NCI-H1417 (cell line): ENCODE measurements at places on chromosomes 7 and 10.

- DNase-seq: no peak
Observed at GRCh38 chr10:30166929-30167328, 107.5 kb upstream of the JCAD start.

DNA sequence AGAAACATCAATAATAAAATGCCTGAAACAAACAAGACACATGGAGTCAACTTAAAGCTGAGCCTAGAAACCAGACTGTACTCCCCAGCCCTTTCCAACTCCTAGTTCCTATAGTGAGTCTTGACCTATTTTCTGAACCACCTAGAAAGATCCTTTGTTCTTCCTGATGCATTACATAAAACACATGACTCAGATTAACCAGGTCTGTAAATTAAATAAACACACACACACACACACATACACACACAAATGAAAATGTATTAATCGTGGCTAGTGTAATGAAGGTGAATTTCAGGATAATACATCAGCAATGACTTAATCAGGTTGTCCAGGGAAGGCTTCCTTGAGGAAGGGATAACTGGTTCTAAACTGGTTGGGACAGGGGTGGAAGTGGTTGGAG is 104.7 kb downstream of the ST8SIA6 start:
- no peak for DNase-seq

- no peak for DNase-seq
Observed at GRCh38 chr10:3858051-3858845, 73.2 kb upstream of the KLF6 start.

DNA sequence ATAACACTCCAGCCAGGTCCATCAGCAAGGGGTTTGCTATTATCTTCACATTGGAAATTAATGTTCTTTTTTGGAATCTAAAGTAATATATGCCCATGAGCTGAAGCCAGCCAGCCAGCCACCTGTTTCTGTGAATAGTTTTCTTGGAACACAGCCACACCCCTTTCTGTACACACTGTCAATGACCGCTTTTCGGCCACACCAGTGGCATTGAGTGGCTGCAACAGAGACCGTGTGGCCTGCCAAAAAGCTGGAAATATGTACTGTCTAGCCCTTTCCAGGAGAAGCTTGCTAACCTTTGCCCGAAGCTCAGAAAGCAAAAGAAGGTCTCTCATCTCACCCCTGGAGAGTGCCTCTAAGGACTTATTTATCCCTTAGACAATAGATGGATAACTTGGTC is 98.5 kb upstream of the NPS start:
- no peak for DNase-seq

DNA sequence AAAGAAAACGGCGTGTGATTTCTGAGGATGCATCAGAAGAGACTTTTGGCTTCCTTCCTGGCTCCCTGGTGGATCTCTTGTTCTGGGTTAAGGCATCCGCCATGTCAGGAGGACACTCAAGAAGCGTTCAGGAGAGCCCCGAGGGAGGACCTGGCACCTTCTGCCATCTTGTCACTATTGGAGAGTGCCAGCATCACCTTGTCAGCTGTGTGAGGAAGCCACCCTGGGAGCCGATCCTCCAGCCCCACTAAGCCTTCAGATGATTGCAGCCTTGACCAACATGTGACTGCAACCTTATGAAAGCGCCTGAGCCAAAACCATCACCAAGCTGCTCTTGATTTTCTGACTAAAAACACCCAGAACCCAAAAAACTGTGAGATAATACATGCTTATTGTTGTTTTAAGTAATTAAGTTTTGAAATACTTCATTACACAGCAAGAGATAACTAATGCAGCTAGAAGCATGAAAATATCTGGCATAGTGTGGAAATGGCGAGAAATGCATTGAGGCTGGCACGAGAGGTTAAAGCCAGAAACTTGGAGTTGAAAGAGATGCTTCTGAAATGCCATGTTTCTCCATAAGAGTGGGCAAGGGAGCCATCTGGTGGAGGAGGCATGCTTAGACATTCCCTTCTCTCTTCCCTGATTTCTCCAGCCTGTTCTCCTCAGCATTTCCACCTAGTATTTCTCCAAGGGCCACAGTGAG is 5.4 kb upstream of the ZFYVE27 start:
- peak; percentile 24 for DNase-seq

DNA sequence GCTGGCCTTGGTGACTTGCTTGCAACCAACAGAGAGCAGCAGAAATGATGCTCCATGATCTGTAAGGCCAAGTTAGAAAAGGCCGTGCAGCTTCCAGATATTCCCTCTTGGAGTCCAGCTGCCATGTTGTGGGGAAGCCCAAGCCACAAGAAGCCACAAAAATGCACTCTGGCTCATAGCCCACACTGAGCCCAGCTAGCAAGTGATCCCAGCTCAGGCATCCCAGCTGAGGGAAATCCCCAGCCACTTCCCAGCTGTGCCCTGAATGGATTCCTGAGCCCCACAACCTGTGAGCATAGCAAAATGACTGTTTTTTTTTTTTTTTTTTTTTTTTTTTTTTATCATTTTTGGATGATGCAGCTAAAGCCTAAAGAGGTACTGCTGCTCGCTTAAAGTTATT is 11.1 kb upstream of the SDK1 start:
- no peak for DNase-seq

DNA sequence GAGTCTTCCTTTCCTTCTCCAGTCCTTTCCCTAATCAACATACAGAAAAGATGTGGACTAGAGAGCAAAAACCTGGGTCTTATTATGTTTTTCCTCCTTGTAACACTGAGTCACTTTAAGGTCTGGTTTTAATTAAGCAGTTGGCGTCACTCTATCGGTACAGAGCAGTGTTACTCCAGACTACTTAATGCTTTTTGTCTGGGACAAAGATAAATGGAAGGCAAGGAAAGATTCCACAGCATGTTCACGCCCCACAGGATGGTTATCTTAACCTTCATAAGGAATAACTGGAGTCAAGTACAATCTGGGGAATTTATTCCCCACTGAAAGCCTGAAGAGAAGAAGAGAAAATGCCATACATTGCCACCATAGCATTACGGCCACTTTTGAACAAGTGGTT is 145.7 kb downstream of the ELAPOR2 start:
- DNase-seq: no peak

DNA sequence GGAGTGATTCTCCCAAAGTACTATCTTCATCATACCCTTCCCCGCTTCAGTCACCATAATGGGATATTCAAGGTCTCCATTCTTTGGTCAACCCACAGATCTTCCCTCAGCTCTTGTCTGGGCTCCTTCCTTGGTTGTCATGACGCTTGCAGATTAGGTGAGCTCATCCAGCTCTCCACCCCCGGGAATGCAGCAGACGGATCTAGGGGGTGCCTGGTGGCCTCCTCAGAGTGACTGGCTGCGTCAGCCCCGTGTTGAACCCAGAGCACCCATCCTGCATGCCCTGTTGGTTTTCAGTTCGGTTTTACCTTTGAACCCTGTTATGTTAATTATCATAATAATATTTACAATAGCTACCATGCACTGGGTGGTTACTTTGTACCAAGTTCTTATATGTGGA is 6.4 kb downstream of the NEURL1 start:
- DNase-seq: no peak

DNA sequence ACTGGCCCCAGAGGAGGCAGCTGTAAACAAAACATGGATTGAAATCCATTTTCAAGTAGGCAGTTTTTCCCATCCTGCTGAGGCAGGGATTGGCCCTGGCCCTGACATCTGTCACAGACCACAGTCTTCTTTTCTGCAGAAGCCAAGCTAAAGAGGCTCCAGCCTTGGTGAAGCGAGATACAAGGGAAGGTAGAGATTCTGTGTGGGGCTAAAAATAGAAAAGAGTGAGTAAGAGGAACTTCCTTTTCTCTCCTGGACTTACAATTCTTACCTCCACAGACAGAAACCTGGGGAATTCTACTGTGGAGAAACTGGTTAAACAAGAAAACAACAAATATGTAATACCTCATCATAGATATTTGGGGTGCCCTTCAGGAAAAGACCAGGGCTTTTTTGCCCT is 624.8 kb upstream of the FZD8 start:
- DNase-seq: no peak

- no peak for DNase-seq
Observed at GRCh38 chr7:11540271-11540761, 291.7 kb downstream of the THSD7A start.

DNA sequence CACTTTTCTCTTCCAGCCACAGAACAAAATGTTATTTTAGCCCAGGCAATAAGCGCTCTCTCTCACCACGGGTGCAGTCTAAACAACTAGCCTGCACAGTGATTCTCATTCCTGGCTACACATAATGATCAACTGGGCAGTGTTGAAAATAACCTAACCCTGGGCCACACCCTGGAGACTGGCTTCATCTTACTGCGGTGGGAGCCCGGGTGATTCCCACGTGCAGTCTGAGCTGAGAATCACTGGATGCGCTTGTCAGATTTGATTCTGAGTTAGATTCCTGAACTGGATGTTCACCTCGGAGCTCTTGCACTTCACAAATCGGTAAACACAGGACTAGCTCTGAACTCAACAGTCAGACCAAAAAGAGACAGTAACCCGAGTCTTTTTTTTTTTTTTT is 14.9 kb downstream of the ZC3HAV1 start:
- no peak for DNase-seq

DNA sequence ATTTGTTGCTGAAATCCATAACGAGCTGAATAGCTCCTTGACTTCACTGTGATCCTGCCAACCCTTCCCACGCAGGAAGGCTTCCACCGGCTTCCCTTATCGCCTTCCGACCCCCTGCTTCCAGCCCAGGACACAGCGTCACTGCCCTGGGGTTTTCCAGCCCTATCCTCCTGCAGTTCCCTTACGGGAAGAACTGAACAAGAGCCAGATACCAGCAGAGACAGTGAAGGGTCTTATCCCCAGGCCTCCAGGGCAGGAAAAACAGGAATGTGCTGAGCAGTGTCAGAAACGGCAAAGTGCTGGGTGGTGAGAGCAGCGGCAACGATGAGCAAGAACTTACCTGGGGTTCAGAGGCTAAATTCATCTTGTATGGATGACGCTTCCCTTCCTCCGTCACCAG is 22.4 kb downstream of the PDLIM1 start:
- DNase-seq: no peak

GRCh38 chr10:114061148-114061547 is 17.5 kb downstream of the ADRB1 start:
- no peak for DNase-seq

DNA sequence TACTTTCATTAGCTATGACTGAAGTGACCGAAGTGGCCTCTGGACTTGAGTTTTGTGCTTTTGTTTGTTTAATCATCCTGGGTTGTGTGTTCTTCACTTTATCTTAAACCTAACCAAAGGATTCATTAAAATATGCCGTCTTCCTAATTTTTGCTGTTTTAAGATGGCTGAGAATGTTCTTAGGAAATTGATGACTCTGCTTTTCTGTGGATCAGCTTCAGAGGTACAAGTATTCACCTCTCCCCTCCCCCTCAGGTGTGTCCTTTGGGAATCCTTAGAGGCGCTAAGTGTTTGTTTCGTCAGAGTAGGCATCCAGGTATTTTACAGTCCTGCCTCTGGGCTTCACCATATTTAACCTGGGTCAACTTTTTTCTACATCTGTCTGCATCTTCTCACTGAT is 1.1 kb downstream of the CCDC126 start:
- peak; percentile 50 for DNase-seq

DNA sequence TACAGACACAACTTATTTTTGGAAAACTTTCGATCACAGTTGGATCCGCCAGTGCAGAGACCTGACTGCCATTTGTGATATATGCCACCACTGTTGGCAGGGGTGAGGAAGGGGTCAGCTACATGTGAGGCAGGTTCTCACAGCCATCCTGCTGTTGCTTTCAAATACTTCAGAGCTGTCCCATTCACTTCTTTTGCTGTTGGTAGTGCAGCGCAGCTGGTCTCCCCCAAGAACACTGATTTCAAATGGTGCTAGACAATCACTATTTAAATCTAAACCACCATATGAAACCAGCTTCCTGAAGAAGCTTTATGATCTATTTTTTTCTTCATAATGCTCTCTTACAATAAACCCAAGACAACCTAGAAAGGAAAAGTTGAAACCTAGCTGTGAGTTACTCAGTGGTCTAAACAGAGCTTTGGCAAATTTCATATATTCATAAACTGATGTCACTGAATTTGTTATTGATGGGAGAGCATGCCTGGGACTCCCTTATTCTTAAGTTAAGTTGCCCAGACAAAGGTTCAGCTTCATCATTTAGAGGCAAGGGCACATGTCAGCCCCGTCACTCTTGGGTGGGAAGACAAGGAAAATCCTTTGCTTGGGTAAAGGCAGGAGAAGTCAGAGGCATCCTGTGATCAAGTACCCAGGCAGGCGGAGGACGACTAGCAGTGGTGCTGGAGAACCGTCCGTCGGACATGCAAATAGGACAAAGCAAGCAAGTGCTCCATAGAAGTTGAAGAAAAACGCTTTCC is 143.4 kb upstream of the KLF14 start:
- no peak for DNase-seq

GRCh38 chr10:62652564-62652963 is 152.0 kb upstream of the ADO start:
- no peak for DNase-seq

DNA sequence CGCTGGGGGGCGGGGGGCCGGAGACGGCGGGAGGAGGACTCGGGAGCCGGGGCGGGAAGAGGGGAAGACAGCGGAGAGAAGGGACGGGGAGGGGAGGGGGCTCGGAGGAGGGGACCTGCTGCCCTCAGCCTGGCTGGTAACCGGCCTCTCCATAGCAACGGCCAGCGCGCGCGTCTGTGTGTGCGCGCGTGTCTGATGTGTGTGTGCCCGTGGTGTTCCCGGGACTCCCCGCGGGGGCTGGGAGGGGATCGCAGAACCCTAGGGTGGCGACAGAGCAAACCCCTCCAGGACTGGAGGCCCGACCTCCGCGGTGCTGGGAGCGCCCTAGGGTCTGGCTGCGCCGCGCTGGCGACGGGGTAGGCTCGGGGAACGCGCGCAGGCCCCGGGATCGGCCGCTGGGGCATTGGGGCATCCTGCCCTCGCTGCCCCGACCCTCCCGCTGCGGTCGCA is 356.3 kb downstream of the DNAJB6 start:
- DNase-seq: no peak

GRCh38 chr10:13143766-13144165 is 17.6 kb upstream of the MCM10 start:
- no peak for DNase-seq

GRCh38 chr10:110224992-110225391 is 17.6 kb downstream of the MXI1 start:
- no peak for DNase-seq

DNA sequence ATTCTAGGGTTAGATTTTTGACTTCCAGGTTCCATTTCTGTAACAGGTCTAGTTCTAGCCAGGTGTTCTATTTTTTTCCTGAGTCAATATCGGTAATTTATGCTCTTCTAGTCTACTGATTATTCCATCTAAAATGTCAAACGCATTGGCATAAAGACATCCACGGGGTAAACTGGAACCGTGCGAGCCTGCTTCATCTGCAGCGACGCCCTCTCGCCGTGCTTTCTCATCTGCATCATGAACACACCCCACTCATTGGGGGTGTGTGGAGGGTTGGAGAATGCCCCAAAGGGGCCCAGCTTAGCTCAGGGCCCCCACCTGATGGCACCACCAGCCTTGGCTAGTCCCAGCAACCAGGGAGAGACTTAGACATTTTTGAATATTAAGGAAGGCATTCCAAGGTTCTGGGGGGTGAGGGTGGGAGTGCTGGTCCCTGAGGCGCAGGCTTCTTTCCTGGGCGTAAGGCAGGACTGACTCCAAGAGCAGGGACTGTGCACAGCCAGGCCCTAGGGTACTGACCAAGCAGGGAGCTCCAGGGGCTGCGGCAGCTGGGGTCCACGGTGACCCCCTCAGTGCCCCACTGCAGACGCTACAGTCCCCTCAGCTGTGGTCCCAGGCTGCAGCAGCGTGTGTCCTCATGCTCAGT is 12.9 kb upstream of the CRYGN start:
- no peak for DNase-seq
